Foreskin keratinocyte (primary cell): ENCODE measurements at places on chromosomes 5 and 9.

- no peak for DNase-seq
These were observed 31.4 kb upstream of the SELENOP start for GRCh38 chr5:42842921-42843641.

DNA sequence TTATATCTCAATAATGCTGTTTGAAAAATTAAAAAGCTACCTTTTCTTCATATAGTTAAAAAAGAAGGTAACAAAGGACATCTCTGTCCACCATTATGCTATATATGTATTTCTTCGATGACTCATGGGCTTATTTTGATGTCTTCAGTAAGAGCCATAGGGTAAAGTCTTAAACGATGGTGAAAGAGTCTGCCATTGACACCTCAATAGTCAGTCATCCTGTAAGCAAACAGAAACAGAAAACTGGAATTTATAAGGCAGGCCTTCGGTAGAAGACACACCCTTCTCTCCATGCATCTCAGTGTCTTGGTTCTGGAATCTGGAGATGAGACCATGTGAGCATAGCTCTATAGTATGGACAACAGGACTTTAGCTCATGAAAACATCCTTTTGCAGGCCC is 87.0 kb upstream of the ZNF462 start:
- peak; percentile 27 for DNase-seq

DNA sequence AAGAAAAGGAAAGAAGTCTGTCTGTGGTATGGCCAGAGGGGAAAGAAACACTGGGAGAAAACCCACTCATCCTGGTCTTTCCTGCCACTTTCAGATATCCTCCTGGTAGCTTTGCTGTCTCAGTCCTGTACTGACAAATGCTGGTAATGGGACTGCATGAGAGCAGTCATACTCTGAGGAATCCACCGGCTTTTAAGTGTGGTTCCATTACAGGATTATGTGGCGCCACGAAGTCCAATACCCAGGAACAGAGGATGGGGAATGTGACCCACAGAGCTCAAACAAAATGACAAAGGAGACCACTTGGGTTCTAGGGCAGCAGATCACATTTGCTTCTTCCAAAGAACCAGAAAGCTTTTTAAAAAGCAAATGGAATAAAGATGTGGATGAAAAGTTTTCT is 26.3 kb upstream of the FBP1 start:
- no peak for DNase-seq

DNA sequence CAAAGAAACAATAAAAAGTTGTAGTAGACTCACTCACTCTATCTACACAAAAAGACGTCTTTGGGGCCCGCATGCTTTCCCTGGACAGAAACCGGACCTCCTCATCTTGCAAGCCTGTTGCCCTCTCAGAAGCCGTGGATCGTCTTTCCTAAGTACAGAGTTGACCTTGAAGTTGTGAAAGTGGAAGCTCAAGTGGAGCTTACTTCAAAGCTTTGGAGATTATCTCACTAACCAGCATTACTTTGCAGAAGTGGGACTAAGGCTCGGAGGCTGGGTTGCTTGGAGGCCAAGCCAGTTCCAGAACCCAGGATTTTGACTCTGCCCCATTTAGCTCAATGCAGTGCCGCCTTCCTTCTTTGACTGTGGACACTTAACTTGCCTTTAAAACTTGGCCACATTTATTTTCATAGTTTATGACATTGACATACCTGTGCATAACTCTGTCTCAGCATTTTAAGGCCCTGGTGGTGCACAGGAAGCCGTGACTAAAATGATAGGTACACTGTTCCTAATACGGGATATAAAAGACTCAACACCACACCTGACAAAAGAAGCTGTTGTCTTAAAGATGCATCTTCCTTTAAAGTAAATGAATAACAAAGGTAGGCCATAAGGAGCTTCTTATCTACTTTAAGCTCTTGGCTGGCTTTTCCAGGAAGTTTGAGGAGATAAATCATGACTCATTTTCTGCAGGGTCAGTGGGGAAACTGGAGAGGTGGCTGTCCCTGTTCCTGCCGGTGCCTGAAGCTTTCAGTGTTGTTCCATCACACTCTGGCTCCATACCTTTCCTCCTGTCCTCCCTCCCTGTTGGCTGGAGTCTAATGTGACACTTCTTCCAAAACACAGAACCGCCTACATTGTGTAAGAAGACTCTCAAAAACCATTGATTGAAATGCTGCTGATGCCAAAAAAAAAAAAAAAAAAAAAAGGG is 10.7 kb downstream of the SLC25A25 start:
- peak; percentile 41 for DNase-seq

DNA sequence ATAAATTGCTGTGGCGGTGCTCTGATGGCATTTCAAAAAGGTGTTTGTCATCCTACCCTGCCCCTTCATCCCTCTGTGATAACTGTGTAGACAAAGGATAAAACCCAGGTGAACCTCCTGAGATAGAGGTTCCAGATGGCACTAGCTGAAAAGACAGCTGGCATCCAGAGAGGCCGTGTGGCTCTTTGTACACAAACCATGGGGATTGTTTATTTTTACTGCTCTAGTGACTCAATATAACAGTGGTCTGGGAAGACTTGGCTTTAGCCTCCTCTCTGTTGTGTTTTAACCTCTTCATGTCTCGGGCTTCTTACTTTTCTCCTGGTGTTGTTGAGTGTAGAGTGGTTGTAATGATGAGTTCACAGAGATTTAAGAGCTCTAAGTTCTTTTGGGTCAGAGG is 48.8 kb downstream of the SH3GL2 start:
- DNase-seq: no peak

- DNase-seq: no peak
These were observed 166.3 kb downstream of the RORB start for GRCh38 chr9:74663439-74663838.

DNA sequence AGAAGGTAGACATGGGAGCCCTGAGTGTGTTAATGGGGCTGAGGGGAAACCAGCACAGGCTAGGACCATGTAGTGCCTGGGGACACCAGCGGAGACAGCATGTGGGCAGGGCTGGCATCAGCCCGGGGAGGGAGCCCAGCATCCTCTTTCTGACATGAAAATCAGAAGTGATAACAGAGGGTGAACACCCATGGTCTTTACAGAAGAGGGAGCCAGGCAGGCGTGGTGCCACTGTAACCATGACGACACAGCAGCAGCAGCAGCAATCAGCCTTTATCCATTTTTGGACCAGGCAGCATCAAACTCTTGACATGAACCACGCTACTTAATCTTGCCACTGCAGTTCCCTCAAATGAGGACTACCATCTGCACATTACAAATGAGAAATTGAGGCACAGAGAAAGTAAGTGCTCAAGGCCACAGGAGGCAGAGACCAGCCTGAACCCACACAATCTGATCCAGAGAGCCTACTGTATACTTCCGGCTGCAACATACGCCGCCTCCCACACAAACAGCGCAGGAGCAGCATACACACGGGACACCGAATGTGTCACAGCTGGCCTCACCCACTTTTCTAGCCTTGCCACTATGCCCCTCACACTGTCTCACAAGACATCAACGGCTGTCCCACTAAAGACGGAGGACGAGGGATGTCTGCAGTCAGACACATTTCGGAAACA is 23.8 kb downstream of the CAMSAP1 start:
- DNase-seq: no peak

DNA sequence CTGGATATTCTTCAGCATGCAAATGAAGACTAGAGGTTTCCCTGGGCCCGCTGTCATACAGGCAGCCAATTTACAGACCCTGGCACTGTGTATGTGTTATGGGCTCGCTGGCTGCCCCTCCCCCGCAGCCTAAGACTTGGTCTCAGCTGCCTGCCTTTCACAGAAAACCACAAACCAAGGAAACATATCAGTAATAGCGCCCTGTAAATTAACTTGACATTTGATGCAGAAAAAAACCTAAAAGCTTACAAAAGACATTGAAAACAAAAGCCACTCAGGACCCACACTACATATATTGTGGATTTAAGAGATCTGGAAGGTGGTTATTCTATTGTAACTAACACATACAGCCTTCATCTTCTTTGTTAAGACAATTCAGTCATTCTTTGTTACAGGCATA is 287.0 kb upstream of the TMEM161B start:
- no peak for DNase-seq

- DNase-seq: no peak
These were observed 109.8 kb upstream of the NFIL3 start for GRCh38 chr9:91533382-91533781.

- DNase-seq: no peak
These were observed 8.4 kb downstream of the SEMA5A start for GRCh38 chr5:9537223-9538141.

DNA sequence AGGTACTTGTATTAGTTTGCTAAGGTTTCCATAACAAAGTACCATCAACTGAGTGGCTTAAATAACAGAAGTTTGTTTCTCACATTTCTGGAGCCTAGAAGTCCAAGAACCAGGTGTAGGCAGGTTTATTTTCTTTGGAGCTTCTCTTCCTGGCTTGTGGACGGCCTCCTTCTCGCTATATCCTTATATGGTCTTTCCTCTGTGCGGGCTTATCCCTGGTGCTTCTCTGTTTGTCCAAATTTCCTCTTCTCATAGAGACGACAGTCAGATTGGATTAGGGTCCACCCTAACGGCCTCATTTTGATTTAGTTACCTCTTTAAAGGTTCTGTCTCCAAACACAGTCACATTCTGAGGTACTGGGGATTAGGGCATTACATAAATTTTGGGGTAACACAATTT is 88.3 kb downstream of the RMI1 start:
- DNase-seq: no peak

DNA sequence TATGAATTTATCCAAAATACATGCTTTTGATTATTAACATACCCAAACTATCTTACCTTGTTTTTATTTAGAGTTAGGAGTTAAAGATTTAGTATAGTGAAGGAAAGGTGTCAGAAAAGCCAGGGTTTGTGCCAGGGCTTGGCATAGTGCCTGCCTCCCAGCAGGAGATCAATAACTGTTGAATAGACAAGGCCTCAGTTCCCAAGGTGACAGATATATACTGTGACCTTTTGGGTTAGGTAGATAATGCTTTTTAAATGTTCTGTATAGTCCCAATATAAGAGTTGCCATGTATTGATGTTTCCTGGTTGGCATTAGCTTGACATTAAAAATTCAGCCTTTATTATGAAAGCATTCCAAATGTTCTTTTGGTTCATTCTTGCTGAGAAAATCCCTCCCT is 121.8 kb downstream of the MCTP1 start:
- no peak for DNase-seq

DNA sequence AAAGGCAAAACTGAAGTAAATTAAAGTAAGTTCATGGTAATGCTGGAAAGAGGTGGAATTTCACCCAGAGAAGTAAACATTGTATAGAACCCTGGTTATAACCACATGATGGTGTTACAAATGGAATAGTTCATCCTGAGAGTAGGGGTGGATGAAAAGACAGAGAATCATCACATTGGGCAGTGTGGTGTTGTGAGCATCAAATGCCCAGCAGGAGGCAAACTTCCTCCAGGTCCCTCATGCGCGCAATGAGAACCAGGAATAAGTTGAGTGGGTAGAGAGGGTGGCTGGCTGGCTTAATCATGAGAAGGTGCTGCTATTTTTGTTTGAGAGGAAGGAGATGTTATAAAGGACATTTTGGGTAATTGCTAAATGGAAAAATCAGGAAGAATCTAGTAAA is 163.3 kb upstream of the HMHB1 start:
- DNase-seq: no peak
